ELR (cell line): ENCODE measurements at places on chromosomes 12 and 14.
A peak's percentile ranks its signal among the peaks of the same experiment; 100 is the strongest.

DNA sequence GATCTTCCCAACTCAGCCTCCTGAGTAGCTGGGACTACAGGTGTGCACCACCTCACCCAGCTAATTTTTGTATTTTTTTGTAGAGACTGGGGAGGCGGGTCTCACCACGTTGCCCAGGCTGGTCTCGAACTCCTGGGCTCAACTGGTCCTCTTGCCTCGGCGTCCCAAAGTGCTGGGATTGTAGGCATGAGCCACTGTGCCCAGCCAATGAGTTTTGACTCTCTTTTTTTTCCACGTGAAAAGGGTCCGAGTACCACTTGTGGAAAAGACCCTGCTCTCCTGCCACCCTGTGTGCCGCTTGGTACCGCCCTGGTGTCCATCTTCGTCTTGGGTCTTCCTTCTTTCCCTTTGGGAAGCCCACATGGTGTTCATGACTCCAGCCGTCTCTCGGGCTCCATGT, 17.6 kb downstream of the TEDC1 start:
- DNase-seq, result no peak

GRCh38 chr12:112901271-112901670, 5.5 kb upstream of the OAS1 start:
- DNase-seq, result no peak

DNA sequence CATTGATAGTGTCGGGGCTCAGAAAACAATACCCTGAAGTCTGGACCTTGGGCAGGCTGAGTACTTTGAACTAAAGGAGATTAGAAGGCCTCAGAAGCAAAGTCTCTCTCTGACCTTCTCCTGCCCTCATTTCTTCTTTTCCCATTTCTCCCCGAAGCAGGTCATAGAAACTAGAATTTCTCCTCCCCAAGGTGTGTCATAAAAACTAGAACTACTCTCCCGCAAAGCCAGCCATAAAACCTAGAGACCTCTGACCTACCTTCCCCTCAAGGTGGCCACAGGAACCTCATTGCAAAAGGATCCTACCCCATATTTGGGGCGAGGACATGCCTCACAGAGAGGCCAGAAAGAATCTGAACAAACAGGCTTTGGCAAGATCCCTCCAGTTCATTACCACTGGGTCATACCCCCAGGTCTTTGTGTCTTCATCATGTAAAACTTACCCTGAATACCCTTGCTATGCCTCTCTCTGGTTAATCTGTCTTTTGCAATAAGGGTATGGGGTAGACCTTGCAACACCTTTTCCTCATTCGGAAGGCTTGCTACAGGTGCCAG, 64.7 kb upstream of the ZFP36L1 start:
- DNase-seq, result no peak

GRCh38 chr12:90827567-90827966, 127.4 kb downstream of the CCER1 start:
- DNase-seq, result no peak

- no peak for DNase-seq
Observed at GRCh38 chr14:24958271-24958670, 91.7 kb downstream of the STXBP6 start.

- peak; percentile 88 for DNase-seq
Observed at GRCh38 chr12:107748472-107748871, 12.5 kb downstream of the PRDM4 start.

DNA sequence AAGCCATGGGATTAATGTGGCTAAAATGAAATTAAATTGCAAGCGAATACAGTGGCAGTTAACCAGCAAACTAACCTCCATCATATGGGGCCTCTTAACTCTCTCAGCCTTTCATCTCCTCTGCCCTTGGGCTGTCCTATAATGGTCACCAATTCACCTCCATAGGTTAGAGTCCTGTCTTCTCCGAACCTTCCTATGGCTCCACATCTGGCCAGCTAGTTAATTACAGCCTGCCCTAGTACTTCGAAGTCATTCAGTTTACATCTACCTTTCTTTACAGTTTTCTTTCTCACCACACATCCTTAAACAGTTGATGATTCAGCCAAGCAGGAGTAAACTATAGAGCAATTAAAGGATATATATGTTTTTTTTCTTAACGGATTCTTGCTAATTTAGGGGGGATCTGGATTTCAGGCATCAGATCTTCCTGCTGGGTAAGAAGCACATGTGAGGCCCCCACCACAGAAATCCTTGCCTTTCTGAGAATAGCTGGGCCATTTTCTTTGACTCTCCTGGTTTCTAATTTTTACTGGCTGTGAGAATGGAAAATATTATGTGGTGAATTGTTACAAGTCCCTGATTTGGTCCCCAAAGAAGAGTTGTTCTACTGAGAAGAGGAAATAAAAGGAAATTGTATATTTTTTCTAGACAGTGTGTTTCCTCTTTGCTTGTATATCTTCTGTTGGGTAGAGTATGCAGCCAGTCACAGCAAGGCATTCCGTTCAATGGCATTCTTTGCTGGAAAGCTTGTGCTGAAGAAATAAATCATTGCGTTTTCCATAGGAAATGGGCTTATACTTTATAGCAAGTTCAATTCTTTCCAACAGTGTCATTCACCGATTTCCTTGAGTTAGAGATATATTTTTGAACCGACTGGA, 16.7 kb downstream of the HMGA2 start:
- DNase-seq, result peak; percentile 43

DNA sequence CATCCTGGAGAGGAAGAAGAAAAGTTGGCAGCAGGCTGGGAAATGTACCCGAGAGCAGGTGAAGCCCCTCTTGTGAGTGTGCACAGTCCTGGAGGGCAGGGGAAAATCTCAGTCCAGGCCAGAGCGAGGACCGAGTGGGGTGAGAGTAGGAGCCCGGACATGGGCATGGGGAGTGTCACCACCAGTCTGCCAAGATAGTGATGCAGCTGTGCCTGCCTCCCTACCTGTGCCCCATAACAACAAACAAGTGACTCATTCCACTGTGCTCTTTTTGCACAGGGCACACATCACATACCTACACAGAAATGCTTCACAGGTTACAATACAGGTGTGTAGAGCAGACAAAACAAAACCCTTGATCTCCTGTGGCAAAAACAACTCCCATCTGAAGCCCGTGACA, 205.9 kb upstream of the PELI2 start:
- no peak for DNase-seq

DNA sequence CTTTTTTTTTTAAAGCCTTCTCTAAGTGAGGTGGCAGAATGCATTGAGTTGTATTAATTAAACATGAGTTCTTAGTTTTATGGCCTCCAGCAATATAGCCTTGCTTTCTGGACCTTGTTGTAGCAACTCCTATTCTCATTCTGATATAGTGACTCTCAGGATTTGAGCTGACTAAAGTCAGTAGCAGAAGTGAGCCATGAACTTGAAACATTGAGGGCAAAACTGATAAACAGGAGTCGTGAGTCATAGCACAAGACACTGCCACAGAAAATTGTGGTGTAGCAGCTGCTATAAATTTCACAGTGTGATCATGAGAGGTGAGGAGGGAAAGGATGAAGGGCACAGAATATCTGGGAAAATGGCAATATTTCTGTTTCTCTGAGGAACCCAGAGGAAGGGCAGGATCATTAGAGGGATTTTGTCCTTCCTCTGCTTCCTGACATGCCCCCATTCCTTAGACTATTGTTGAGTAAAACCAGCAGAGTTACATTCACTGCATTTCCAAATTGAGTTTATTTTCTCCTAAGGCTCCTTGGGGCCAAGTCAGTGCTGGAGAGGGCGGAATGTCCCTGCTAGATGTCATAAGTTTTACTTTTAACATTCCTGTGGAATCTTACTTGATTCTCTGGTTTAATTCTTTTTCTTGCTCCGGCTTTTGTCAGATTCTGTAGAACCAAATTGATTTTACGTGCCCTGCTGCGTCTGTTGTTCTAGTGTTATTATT, 7.5 kb downstream of the KLRG1 start:
- peak; percentile 65 for DNase-seq

GRCh38 chr12:19712041-19712440, 272.7 kb downstream of the AEBP2 start:
- peak; percentile 84 for DNase-seq

DNA sequence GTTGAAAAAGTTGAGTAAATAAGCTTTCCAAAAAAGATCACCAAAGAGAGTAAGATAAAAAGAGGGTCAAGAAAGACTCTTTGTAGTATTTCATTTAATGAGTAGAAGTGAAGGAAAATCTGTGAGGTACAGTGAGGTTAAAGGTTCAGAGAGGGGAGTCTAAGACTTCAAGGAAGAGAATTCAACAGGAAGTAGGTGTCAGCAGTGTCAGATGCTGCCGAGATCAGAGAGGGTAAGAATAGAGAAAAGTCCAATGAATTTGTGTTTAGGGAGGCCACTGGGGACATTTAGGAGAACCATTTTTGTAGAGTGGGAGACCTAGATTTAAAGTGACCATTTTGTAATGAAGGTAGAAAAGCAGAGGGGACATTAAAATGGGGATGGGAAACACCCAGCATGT, 71.6 kb upstream of the KRAS start:
- DNase-seq, result no peak

GRCh38 chr12:132163041-132163910, 19.0 kb downstream of the NOC4L start:
- no peak for DNase-seq

DNA sequence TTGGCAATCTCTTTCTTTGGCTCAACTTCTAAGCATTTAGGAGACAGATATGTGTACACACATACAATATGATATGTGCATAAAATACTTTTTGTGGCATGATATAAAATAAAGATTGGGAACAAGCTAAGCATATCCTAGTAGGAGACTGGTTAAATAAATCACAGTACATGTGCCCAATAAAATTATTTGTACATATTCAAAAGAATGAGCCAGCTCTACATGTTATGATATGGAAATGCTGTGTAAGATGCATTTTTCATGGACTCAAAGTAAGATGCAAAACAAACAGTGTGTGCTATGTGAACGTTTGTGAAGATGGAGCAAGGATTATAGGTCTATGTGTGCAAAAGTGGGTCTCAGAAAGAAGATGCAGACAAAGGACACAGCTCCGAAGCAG, 311.4 kb downstream of the TMEM132D start:
- DNase-seq, result no peak

- no peak for DNase-seq
Observed at GRCh38 chr12:39574785-39575497, 44.7 kb downstream of the ABCD2 start.

GRCh38 chr14:96168581-96168980, 36.1 kb upstream of the BDKRB2 start:
- no peak for DNase-seq

DNA sequence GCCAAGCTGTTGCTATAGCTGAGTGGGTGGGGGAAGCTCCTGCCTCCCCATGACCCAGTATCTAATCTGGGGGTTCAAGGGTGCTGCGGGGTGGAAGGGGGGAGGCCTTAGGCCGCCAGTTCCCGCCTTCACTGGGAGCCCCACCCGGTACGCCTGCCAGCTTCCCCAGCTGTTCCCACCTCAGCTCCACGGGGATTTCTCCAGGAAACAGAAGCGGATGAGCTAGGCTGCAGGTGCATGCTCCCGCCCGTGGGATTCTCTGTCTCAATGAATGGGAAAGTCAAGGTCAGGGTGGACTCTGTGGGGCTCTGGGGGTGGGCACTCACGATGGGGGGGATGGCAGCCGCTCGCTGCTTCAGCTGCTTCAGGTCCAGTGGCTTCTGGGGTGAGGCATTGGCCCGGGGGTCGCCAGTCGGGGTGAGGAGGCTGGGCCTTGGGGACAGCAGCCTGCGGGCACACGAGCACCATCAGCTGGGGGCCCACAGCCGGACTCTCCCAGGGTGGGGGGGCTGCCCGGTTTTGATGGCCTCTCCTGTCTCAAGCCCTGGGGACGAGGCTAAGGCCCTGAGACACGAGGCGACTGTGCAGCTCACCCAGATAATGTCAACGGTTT, 68.6 kb downstream of the RFLNA start:
- no peak for DNase-seq
